Activated naive CD8-positive, alpha-beta T cell treated with anti-CD3 and anti-CD28 coated beads for 36 hours (primary cell): ENCODE measurements at places on chromosomes 7 and 10. TPM values are rescaled to one million over a fixed set of nuclear protein-coding genes. Genes with fewer than 3 reads are reported as not detected.

DNA sequence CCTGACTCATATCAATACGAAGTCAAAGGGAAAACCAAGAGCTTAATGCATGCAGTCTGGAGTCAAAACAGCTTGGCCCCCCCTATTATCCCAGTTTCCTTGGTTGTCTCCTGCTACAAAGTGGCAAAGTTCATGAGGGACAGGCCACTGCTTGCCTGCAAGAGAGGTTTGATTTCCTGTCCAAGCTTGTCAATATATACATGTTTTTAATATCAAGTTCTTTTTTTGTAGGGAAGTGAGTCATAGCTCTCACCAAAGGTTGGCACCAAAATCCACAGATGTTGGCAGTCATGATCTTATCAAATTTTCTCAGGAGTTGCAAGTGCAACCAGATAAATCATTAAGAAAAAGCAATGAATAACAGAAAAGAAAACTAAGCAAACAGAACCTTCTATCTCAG lies 176.8 kb downstream of the COBL start:
- H3K27me3 ChIP-seq: no peaks in the 10 kb centered on the region
- no peaks in the 10 kb centered on the region for H3K36me3 ChIP-seq
- H3K4me3 ChIP-seq: no peak overlapping the region
- H3K27ac ChIP-seq: no peak overlapping the region

DNA sequence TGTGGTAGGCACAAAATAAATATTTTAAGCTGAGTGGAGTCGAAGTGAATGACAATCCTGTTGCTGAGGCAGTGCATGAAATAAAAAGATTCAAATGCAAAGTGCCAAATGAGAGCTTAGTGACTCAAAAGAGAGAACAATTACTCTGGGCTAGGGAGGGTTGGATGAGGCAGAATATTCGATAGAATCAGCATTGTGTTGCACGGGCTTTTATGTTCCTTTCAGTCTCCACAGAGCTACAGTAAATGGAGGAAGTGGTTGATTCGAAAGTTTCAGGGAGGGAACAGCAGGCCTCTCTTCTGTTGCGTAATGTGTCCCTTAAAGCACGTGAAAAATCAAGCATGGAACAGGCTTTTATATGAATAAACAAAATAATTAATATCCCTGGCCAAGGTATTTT lies 599.3 kb upstream of the CELF2 start:
- peaks cover 8% of the 10 kb centered on the region for H3K4me1 ChIP-seq
- no peak overlapping the region for H3K27ac ChIP-seq
- H3K27me3 ChIP-seq: no peaks in the 10 kb centered on the region

DNA sequence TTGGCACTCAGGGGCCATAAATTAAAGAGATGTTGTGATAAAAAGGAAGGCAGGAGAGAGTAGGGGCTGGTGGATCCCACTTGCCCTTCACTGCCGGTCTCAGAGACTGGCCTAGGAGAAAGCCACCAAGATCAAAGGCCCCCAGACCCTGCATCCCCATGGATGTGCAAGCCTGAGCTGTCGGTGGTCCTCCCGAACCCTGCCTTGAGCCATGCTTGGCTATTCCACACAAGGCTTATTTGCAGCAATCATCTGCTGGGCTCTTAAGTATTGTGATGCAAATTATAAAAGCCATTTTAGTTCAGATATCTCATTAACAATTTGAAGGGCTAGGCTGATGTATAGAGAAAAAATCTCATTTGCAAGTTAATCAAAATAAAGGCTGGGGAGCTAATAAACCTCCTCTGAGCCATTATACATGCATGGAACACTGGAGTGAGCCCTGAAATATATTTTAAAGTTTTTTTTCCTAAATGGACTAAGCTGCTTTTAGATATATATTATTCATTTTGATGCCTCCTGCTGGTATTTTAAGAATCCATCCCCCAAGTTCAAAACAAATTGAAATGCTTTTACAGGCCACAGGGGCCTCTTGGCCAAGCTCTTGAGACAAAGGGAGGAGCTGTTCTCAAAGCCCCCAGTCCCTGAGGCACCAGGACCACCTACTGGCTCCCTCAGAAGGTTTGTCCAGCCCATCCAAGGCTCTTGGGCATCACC lies 28.1 kb downstream of the OAT start:
- no peaks in the 10 kb centered on the region for H3K36me3 ChIP-seq
- no peaks in the 10 kb centered on the region for H3K4me1 ChIP-seq
- H3K4me3 ChIP-seq: no peak overlapping the region
- DNase-seq: no peak

DNA sequence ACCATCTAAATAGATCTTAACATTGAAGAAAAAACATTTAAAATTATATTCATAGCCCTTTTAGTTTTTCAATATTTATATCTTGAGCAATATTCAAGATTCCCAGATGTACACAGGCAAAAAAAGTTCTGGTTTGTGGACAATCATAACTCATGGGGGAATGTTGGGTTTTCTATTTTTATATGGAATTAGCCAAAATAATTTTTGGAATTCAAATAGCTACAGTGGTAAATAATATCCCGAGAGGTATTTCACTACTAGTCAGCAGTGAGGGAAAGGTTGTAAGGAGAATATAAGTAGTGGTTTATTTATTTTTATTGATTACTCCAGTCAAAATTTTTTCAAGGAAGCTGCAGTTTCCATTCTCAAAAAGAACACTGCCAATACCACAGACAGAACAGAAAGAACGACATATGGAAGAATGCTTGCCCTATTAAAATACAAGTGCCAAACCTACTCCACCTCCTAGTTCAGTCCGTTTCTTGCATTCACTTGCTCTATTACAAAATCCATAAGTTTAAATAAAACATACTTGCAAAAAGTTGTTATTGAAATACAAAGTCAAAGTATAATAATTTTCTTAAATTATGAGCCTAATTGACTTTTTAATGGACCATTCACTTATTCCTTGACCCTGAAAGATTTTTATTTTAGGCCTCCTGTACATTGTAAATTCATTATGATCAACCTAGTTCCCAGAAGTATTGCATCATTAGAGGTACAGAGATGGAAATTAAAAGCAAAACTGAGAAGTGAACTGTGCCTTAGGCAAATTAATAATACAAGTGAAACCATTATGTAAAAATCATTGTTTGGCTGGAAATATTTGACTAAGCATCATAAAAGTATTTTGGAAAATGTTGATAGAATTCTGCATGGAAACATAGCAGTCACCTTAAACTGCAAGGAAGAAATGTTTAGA lies 533.2 kb downstream of the PARD3 start:
- no peak overlapping the region for H3K4me3 ChIP-seq
- H3K4me1 ChIP-seq: peaks cover 23% of the 10 kb centered on the region
- no peak for DNase-seq
- peaks cover 17% of the 10 kb centered on the region for H3K27me3 ChIP-seq

TAS2R4 gene
- 0.27 TPM for total RNA-seq

DNA sequence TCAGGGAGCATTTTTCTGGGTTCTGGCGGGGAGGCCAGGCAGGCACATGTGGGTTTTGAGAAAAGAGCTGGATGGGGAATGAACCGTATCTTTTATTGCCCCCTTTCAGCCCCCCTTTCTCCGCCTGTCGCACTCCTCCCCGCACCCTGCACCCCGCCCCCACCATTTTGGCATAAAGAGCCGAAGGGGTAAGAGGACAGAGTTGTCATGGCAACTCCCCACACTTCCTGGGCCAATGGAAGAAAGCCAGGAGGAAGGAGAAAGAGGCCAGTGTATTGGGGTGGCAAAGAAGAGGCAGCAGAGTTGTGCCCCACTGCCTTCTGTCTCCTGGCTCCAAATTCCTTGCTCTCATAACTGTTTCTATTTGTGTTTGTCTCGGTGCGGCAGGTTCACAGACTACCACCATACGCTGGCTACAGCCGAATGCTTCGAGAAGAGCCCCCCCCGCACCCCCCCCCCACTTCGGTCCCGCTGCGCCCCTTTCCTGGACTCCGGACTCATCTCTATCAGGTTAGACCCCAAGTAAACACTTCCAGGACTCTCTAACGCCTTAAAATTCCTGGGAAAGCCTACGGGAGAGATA lies 3.4 kb downstream of the KCNIP2 start:
- H3K27ac ChIP-seq: peak overlapping the region; percentile 46
- peak overlapping the region; percentile 80 for H3K4me3 ChIP-seq
- H3K27me3 ChIP-seq: peaks cover 28% of the 10 kb centered on the region
- peaks cover 45% of the 10 kb centered on the region for H3K4me1 ChIP-seq
- H3K36me3 ChIP-seq: no peaks in the 10 kb centered on the region

- peaks cover 27% of the 10 kb centered on the region for H3K4me1 ChIP-seq
- no peaks in the 10 kb centered on the region for H3K27me3 ChIP-seq
- no peak overlapping the region for H3K4me3 ChIP-seq
- no peak overlapping the region for H3K27ac ChIP-seq
These were observed 7.8 kb downstream of the ZNF862 start for GRCh38 chr7:149846021-149846420.

SEMA3C gene
- not detected for total RNA-seq

GRCh38 chr7:149007146-149007545 lies 21.2 kb downstream of the PDIA4 start:
- no peaks in the 10 kb centered on the region for H3K27me3 ChIP-seq
- no peak overlapping the region for H3K4me3 ChIP-seq
- no peak overlapping the region for H3K27ac ChIP-seq
- DNase-seq: no peak
- peaks cover 16% of the 10 kb centered on the region for H3K36me3 ChIP-seq
- no peaks in the 10 kb centered on the region for H3K4me1 ChIP-seq

DNA sequence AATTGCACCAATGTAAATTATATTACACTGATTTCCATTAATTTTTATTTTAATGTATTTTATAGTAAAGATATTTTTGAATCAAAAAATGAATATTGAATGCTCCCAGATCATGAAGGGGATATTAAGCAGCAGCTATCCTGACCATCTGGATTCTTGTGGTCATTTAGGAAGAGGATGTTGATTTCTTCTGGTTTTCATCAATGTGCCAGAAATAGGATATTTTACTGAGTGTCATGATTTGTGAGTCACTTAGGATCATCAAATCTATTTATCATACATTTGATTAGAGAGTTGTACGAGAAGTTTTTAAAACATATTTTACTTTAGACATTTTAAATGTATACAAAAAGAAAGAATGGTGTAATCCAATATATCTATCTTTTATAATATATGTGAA lies 366.3 kb upstream of the CHRM2 start:
- H3K4me3 ChIP-seq: no peak overlapping the region
- no peak overlapping the region for H3K27ac ChIP-seq
- no peaks in the 10 kb centered on the region for H3K36me3 ChIP-seq
- no peaks in the 10 kb centered on the region for H3K27me3 ChIP-seq
- no peak for DNase-seq

DNA sequence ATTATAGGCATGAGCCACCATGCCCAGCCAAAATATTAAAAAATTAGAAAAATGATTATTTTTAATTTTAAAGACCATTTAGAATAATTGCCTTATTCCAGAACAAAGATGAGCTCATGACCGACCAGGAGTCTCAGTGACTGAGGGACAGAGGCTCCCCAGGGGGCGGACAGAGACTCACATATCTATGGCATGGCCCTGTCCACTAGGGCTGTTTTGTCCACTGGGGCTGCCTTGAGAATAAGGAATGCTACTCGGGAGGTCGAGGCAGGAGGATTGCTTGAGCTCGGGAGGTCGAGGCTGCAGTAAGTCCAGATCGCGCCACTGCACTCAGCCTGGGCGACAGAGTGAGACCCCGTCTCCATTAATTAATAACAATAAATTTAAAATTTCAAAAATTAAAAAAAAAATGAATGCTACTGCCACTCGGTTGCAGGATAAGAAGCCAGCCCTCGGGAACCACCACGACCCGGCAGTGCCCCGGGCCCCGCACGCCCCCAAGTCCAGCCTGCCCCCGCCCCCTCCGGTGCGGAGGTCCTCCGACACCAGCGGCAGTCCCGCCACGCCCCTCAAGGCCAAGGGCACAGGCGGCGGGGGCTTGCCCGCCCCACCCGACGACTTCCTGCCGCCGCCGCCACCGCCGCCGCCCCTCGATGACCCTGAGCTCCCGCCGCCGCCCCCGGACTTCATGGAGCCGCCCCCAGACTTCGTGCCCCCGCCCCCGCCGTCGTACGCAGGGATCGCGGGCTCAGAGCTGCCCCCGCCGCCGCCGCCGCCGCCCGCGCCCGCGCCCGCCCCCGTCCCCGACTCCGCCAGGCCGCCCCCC lies 128.6 kb downstream of the APBB1IP start:
- no peak overlapping the region for H3K27ac ChIP-seq
- peaks cover 54% of the 10 kb centered on the region for H3K36me3 ChIP-seq
- H3K27me3 ChIP-seq: no peaks in the 10 kb centered on the region
- no peak for DNase-seq

PLXDC2 gene
- not detected for total RNA-seq

CYP2C19 gene
- not detected for total RNA-seq

DNA sequence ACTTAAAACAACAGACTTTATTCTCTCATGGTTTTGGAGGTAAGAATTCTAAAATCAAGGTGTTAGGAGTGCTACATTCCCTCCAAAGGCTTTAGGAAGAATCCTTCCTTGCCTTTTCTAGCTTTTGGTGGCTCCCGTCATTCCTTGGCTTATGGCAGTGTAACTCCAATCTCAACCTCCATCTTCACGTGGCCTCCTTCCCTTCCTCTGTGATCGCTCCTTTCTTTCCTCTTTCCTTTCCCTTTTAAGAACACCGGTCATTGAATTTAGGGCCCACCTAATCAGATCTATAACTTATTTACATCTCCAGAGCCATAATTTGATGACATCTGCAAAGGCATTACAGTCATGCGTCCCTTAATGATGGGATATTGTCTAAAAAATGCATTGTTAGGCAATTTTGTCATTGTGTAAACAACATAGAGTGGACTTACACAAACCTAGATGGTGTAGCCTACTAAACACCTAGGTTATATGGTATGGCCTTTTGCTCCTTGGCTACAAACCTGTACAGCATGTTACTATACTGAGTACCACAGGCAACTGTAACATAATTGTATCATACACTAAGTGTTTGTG lies 5.9 kb upstream of the HERC4 start:
- H3K4me3 ChIP-seq: no peak overlapping the region
- H3K27me3 ChIP-seq: peaks cover 20% of the 10 kb centered on the region
- DNase-seq: no peak
- H3K27ac ChIP-seq: no peak overlapping the region

GRCh38 chr10:71211053-71211452 lies 1.3 kb upstream of the UNC5B start:
- H3K27ac ChIP-seq: no peak overlapping the region
- DNase-seq: no peak
- no peak overlapping the region for H3K4me3 ChIP-seq
- peaks cover 16% of the 10 kb centered on the region for H3K4me1 ChIP-seq

DNA sequence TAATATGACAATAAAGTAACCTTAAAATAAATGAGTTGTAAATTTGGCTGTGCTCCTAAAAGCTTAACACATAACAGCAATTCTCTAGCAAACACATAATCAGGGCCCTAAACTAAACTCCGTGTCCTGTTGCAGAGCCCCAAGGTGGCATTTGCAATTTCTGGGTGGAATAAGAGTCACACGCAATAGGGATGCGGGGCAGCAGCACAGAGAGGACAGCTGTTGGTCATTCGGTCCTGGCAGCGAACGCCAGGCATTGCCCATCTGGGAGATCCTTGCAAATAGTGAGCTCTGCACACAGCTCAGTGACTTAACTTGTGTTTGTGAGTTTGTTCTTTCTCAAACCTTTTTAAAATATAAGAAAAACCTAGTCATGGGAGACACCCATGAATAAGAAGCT lies 25.7 kb downstream of the PAXIP1 start:
- peaks cover 3% of the 10 kb centered on the region for H3K4me1 ChIP-seq
- peaks cover 38% of the 10 kb centered on the region for H3K36me3 ChIP-seq
- no peak for DNase-seq
- no peak overlapping the region for H3K4me3 ChIP-seq
- no peaks in the 10 kb centered on the region for H3K27me3 ChIP-seq

GRCh38 chr10:93437946-93438612 lies 44.1 kb downstream of the MYOF start:
- peaks cover 2% of the 10 kb centered on the region for H3K4me1 ChIP-seq
- no peaks in the 10 kb centered on the region for H3K27me3 ChIP-seq
- peaks cover 4% of the 10 kb centered on the region for H3K36me3 ChIP-seq
- no peak overlapping the region for H3K27ac ChIP-seq

- no peaks in the 10 kb centered on the region for H3K36me3 ChIP-seq
- no peak overlapping the region for H3K27ac ChIP-seq
- no peak overlapping the region for H3K4me3 ChIP-seq
- no peak for DNase-seq
- H3K27me3 ChIP-seq: peaks cover 8% of the 10 kb centered on the region
These were observed 173.8 kb downstream of the PARD3 start for GRCh38 chr10:34641147-34641912.
